Amniotic stem cell (primary cell): ENCODE measurements at places on chromosomes 1 and 21.

DNA sequence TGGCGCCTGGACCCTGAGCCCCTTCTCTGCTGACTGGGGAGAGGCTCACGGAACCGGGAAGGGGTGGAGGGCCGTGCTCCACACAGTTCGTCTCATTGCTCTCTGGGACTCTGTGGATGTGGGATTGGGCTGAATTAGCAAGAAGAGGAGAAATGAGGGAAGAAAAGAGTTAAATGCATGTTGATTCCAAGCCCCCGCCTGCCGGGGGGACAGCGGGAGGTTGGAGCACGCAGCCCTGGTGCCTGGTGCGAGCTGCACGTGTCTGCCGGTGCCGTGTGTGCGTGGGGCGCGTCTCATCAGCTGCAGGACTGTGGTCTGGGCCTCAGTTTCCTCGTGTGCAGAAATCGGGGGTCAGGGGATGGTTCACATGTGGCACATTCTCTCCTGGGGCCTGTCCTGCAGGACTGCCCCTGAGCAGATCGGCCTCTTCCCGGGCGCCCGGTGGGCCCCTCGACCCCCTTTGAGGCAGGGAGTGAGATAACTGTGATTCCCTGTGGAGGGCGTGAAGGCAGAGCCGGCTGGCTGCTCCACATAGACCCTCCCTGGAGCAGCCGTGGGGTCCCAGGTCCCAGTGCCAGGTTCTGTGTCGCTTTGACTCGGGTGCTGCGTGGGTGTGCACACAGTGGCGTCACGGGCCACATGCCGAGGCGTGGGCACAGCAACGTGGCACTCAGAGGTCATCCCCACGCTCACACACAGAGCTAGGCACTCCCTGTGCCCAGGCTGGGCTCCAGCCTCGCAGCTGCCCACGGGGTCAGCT, 11.4 kb downstream of the SAMD11 start:
- DNase-seq: no peak

DNA sequence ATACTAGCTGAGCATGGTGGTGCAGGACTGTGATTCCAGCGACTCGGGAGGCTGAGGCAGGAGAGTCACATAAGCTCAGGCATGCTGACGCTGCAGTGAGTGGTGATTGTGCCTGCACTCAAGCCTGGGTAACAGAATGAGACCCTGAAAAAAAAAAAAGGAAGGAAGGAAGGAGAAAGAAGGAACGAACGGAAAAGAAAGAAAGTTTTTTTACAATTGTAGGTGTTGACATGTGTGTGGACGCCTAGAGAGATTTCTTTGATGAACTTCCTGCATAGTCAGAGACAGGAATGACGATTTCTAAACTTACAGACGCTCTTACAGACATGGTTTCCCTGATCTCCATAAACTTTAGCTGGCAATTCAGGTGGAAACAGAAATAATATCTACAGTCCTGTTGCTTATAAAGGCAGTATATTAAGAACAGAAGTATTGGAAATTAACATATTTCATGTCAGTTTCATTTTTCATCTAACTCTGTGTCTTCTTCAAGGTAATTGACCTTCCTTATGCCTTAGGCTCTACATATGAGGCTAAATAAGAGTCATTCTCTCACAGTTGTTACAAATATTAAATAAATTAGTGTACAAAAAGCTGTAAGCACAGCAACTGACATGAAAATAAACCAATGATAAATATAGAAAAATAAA, 4.1 kb downstream of the SAMSN1 start:
- no peak for DNase-seq

DNA sequence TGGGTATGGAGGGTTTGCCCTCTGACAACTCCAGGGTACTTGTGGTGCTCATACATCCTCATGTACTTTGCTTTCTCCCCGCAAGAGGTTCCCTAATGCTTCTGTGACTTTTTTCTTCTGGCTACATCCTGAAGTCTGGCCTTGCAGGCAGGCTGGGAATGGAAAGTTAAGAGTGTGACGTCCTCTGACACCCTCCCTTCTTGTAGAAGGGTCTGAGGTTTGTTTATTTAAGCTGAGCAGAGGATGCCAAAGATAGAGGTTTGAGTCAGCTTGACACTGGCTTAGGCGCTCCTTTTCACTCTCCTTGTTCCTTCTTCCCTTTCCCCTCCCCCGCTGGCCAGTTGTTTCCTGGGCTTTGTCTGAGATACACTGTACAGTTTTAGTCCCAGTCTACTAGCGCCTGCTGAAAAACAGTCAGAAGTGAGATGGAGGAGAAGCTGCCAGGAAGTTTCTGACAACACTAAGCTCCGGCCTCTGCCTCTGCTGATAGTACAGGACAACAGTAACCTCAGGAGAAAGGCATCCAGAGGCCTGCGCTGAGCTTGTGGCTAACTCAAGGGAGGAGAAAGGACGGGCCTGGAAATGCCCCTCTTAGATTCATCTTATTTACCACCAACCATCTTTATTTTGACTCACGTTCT, at the start of gene MACF1:
Gene MACF1, plus strand, starts transcription at position 255 of the 641 bp plus-strand sequence. Its CDS starts 328 bp downstream, at position 583.
- DNase-seq: peak; percentile 77

DNA sequence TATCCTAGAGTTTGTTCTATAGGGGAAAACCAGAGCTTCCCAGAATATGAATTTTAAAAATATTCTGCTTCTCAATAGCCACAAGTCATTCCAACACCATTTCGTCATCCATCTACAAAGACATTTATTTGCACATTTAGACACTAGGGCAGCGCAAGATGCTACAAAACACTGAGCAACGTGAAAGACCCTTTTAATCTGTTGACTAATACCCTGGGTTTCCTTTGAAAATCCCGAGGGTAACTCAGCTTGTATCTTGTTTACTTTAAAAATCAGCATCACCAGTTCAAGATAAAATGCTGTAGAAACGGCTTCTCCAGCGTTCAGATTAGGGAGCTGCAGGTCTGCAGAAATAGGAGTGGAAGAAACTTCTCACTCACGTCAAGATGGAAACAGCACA, 13.5 kb downstream of the PDPN start:
- DNase-seq: no peak

DNA sequence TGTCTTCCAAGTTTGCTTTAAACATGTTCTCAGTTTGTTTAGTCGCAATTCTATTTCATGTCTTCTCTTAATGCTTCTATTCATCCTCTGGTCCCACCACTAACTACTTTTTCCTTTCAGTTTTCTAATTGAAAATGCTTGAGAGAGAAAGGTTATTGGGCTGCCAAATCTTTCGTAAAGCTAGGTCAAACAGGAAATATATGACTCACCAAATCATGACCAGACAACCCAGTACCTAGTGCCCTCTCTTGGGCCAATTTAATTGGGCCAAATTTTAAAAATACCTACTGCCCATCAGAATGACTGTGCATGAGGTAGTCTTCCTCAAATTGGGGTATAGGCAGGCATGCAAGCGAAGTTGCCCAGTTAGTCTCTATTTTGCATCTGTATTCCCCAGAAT, 295.4 kb upstream of the PBX1 start:
- no peak for DNase-seq

GRCh38 chr1:92483610-92484471, 2.9 kb downstream of the GFI1 start:
- no peak for DNase-seq

GRCh38 chr1:17852383-17852782, 97.2 kb downstream of the ACTL8 start:
- no peak for DNase-seq

- no peak for DNase-seq
Observed at GRCh38 chr1:52041551-52042185, 8.1 kb upstream of the KTI12 start.

GRCh38 chr1:208510192-208510952, 266.2 kb upstream of the PLXNA2 start:
- DNase-seq: peak; percentile 41

GRCh38 chr1:71312545-71312944, 231.7 kb upstream of the ZRANB2 start:
- no peak for DNase-seq

GRCh38 chr1:196951711-196952394, 8.3 kb downstream of the CFHR2 start:
- DNase-seq: no peak

- DNase-seq: no peak
Observed at GRCh38 chr1:36320767-36321118, 2.7 kb downstream of the EVA1B start.

DNA sequence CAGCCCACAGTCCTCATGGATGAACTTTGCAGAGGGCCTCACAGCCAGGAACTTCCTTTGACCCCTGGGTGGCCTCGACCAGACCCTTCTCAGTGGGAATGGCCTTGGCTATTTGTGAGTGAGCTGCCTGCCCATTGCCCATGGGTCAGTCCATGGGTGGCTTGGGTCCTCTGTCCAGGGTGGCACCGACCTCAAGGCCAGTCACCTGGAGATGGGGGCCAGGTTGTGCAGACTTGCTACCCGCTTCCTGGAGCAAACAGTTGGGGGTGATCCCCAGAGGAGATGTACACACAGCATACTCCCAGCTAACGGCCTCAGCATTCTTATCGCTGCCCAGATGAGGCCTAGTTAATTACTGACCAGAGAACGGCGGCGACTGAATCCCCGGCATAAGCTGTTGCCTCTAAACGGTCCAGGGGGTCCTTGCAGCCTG, 23.1 kb upstream of the IFNLR1 start:
- no peak for DNase-seq

DNA sequence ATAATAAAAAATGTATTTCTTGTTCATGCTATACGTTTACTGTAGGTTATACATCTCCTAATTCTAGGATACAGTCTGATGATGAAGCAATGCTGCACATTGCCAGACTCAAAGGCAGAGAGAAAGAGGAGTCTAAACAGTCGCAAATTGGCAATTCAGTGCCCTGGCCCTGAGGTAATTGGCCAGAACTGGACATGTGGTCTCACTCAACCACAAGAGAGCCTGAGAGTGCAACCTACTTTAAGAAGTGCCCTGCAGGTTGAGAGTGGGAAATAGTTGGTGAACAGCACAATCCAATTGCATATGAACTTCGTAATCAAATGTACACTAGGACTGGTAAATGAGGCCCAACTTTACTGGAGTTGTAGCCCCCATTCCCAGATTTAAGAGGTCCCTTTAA, 5.0 kb upstream of the SLC35A3 start:
- DNase-seq: no peak

DNA sequence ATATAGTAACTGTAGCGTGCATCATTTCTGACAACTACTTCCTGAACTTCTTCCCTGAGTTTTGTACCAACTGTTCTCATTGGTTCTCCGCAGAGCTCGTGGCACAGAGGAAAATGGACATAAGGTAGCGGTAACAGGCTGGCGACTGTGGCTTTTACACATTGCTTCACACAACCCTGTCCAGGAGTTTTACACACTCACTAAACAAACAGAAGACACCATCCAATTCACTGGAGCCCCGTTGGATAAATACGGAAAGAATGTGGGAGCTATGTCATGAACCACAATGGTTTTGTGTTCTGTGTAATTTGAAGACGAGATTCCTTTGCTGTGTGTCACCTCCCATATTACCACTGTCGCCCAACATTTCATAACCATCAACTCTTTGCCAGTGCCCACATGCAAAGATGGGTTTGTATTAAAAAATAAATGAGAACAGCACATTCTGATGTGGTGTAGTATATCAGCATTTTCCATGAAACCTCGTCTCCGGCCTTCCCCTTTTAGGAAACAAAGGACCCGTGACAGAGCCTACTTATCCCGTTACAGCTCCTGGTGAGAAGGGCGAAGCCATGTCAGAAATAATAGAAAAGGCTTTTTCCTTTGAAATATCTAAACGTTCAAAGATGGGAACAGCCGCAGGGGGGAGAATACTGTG, 47.4 kb upstream of the ENAH start:
- DNase-seq: peak; percentile 90

DNA sequence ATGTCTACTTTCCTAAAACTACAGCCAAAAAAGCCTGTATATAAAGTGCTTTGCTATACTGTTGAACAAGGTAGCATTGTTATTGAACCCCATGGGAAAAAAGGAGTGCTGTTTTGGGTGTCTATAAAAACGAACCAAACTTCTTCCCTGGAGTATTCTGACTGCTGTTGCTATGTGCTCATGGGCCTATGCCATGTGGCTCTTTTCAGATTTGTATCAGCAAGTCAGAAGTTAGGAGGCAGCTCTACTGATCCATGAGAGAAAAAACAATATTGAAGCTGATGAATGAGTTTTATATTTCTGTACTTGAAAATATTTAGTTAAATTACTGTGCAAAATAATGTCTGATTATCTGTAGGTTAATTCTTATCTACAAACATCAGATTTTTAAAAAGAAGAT, 66.5 kb downstream of the ADGRL2 start:
- DNase-seq: no peak

DNA sequence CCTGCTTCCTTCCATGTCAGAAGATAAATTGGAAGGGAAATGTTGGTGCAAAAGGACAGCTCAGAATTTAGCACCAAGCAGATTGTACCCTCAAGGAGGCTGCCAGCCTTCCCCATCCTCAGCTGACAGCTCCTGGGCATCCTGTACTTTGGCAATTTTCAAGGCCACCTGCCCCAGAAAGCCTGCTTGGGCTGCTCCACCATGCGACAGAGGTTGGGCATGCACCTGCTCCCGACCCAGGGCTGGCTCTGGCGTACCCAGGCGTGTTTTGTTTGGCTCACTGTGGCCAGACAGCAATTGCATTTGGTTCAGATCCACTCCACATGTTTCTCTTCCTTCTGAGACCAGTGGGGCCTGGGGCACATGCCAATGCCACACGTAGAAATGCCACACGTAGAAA, 547.8 kb downstream of the NPHP4 start:
- no peak for DNase-seq

DNA sequence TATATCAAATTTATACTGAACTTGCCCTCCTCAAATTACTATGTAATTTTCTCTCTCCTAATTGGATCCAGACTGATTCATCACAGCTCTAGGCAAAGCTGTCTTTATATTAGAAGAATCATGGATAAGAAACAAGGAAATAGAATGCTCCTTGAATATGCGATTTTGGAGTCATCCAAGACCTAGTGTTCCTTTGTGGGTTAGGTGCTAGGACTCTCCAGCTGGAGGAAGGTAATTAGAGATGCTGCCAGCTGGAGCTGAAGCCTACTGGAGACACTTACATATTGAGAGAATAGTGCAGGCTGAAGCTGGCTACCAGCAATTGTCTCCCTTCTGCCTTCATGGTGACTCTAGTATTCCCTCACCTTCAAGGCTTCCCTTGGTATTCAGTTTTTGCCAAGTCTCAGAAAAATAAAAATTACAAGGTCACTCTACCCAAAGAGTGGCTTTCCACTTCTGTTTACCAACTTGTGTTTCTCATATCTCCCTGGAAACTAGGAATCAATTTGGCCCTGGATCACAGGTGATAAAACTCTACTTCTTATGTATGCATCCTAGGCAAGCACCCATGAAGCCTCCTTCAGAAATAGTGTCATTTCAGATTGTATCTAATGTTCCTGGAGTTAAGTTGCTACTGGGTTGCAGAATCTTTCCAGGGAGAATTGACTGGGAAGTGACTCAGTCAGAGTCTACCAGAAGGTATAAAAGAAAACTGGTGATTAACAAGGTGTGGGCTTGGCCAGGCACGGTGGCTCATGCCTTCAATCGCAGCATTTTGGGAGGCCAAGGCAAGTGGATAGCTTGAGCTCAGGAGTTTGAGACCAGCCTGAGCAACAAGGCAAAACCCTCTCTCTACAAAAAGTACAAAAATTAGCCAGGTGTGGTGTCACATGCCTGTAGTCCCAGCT, 24.4 kb upstream of the DOCK7 start:
- DNase-seq: no peak

GRCh38 chr21:34647555-34647954, 21.2 kb upstream of the CLIC6 start:
- DNase-seq: no peak
